Stimulated activated CD4-positive, alpha-beta T cell treated with anti-CD3 and anti-CD28 coated beads, TNF-alpha, amount 100 ng/mL, for 24 hours (primary cell): ENCODE measurements at places on chromosomes 1 and 21.

- DNase-seq: no peak
These were observed 205.0 kb downstream of the KCTD3 start for GRCh38 chr1:215772151-215772550.

DNA sequence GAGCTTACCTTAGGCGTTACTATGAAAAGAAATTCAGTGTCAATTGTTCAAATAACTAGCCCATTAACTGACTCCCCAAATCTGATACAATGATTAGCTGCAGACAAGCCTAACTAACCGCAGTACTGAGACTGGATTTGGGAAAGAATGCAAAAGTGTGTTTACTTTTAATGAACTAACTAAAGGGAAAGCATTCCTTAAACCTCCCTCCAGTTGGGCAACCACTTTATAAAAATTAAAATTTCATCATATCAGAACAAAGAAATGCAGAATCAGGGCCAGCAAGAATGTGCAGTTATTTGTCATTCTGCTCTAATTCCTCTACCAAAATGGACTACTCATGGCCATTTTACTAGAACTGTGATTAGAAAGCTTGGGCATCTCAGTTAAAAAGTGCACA, 11.7 kb upstream of the NR5A2 start:
- no peak for DNase-seq

GRCh38 chr21:15224346-15225086, 159.7 kb upstream of the NRIP1 start:
- no peak for DNase-seq

GRCh38 chr1:233319272-233319671, 8.3 kb upstream of the MAP3K21 start:
- no peak for DNase-seq

GRCh38 chr1:57377339-57378139, 46.3 kb downstream of the DAB1 start:
- no peak for DNase-seq

DNA sequence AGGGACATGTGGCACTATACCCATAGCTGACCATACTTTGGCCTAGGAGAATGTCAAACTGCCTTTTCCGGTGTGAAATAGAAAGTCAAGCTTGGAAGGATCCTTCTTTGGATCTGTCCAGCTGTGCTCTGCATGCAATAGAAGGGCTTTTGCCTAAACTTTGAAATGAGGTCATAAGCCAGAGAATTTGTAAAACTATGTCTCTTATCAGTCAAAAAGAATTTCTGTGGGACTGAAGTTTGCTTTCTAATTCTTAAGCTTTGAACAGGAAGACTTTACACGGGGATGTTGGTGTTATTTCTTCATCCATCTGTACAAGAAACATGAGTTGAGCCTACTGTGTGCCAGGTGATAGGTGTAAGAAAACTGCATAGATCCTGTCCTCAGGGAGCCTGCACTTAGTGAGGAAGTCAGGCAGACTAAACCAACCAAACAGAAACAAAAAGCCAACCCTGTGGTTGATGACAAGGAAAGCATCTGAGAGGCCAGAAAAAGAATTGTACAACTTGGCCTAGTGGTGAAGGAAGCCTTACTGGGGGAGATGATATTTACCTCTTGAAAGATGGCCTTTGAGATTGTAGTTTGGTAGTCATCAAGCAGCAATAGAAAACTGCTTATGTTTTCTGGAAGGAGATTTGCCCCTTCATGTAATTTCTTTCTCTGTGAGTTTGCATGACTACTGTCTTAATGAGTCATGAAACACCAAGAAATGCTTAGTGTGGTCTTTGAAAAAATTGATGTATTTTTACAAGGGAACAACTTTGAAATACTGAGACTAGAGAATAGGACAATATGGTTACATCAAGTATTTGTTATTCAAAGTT, 24.8 kb downstream of the TGFB2 start:
- no peak for DNase-seq

- no peak for DNase-seq
These were observed 34.7 kb downstream of the CRB1 start for GRCh38 chr1:197302775-197303174.

DNA sequence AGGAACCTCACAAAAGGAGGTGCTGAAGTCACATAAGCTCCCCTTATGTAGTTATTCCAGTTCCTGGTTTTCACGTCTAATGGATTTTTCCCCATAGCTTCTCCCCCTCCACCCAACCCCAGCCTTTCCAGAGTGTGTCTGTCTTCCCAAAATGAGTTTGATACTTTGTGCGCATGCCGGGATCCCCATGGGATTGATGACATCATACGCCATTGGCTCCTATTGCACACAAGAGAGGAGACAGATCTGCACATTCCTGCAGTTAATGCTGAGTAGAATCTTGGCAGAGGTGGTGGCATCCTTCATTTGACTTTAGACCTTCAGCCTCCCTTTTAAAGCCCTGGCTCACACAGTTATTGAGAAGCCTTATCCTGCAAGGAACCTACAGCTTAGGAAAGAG, 71.4 kb downstream of the DDR2 start:
- no peak for DNase-seq

DNA sequence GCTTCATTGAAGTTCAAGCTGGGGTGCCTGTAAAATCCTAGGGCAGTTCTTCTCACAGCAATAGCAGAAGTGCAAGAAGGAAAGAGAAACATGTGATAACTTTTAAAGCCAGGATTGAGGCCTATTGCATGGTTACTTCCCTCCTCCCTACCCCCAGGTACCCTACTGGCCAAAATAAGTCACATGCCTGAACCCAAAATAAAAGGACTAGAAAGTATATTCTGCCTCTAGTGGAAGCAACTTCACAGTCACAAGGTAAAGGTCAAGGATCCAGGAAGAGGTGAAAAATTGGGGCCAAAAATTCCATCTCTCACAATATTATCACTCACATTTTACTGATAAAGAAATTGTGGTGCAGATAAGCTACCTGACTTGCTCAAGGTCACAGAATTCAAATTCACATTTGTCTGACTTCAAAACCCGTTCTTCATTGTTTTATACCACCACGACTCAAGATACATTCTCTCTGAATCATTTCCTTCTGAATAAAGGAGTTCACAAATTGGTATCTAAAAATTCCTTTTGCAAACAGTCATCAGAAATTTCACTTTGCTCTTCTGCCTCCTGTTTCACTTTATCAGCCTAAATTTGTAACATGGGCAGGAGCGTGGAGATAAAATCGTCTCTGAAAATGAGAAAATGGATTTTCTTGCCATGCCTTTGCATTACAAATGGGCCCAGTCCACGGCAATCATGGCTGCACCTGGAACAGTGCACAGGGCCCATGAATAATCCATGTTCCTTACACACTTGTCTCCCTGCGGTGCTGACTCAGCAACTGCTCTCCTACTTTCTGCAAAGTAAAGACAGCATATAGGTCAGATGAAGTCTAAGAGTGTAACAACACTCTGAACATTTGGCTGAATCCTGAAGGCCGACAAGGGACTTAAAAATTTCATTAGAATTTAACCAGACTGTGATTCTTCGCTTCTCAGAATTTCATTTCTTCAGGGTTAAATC, 485.3 kb upstream of the NFIA start:
- DNase-seq: no peak

DNA sequence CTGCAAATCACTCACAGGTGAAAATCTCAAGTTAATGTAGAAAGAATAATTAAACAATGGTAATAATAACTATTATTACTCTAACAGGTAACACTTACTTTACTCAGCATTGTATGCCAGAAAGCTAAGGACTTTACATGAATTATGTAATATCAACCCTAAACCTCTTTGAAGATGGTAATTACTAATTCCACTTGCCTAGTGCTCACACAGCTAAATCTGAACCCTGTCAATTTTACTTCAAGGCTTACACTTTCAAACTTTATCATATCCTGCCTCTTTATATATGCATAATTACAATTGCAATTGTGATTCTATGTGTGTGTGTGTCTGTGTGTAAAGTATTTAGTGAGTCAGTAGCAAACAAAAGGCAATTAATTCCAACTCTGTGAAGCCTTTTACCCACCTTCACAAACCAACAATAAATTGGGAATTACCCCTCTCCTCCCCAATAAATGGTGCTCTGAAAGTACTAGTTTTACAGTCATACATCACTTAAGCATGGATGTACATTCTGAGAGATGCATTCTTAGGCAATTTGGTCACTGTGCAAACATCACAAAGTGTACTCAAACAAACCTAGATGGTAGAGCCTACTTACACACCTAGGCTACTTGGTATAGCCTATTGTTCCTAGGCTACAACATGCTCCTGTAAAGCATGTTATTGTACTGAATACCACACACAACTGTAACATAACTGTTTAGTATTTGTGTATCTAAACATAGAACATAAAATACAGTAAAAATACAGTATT, 5.9 kb downstream of the ZNF644 start:
- no peak for DNase-seq

GRCh38 chr1:182625719-182626504, 21.7 kb upstream of the RGS16 start:
- DNase-seq: no peak
